ENCODE measurements at places on chromosomes 7 and 10. TPM values are rescaled to one million over a fixed set of nuclear protein-coding genes. Genes with fewer than 3 reads are reported as not detected.

GDF2 gene
- not detected for total RNA-seq

PAPOLB gene
- total RNA-seq: not detected

TRIM4 gene
- 26.2 TPM for total RNA-seq

UPK3B gene
- 20.0 TPM for total RNA-seq

TEX36 gene
- total RNA-seq: not detected

HOXA3 gene
- 6.2 TPM for total RNA-seq

DPYSL4 gene
- total RNA-seq: 19.3 TPM

NPY4R gene
- total RNA-seq: 50.1 TPM

MNX1 gene
- total RNA-seq: 4.2 TPM

TRIM50 gene
- not detected for total RNA-seq

STN1 gene
- 24.0 TPM for total RNA-seq

TUBAL3 gene
- 0.24 TPM for total RNA-seq

EMX2 gene
- total RNA-seq: not detected

DPP6 gene
- not detected for total RNA-seq

HMX3 gene
- total RNA-seq: not detected

AMPH gene
- 0.12 TPM for total RNA-seq

SLC39A12 gene
- not detected for total RNA-seq

PLA2G12B gene
- total RNA-seq: not detected

LIPK gene
- not detected for total RNA-seq

AKR1D1 gene
- total RNA-seq: 0.08 TPM

PKD2L1 gene
- 0.38 TPM for total RNA-seq

ZNF22 gene
- total RNA-seq: 6.4 TPM

SH3PXD2A gene
- 0.60 TPM for total RNA-seq

CPA4 gene
- 6.3 TPM for total RNA-seq

SPAG6 gene
- total RNA-seq: not detected

LRRC4 gene
- total RNA-seq: not detected

ANKRD2 gene
- total RNA-seq: 7.4 TPM

GPR15LG gene
- total RNA-seq: 0.21 TPM

IGFBP1 gene
- total RNA-seq: 72.9 TPM

RNF133 gene
- not detected for total RNA-seq

SNCG gene
- total RNA-seq: 9.6 TPM

ANKIB1 gene
- 29.6 TPM for total RNA-seq

TBC1D12 gene
- 5.9 TPM for total RNA-seq

SORBS1 gene
- 0.38 TPM for total RNA-seq

AQP1 gene
- 0.39 TPM for total RNA-seq

PIP4K2A gene
- 20.2 TPM for total RNA-seq

ELAPOR2 gene
- 0.14 TPM for total RNA-seq

LIPJ gene
- total RNA-seq: not detected

TRIL gene
- total RNA-seq: not detected

TLL2 gene
- 0.07 TPM for total RNA-seq

RARRES2 gene
- not detected for total RNA-seq

MRLN gene
- total RNA-seq: not detected

PRKCQ gene
- 4.5 TPM for total RNA-seq

WAPL gene
- 16.5 TPM for total RNA-seq

HOXA6 gene
- total RNA-seq: 1.3 TPM

OPN4 gene
- total RNA-seq: not detected

C10orf62 gene
- not detected for total RNA-seq

ADAM22 gene
- total RNA-seq: 0.26 TPM

CACUL1 gene
- 8.6 TPM for total RNA-seq

FBXL13 gene
- 0.38 TPM for total RNA-seq

NPSR1 gene
- total RNA-seq: not detected

ADAMTS14 gene
- 0.11 TPM for total RNA-seq

Measured in A549 treated with dexamethasone at 1 μM for 4 hours (cell line).